ENCODE measurements at places on chromosomes 11 and 22. TPM values are rescaled to one million over a fixed set of nuclear protein-coding genes. Genes with fewer than 3 reads are reported as not detected.

Gene SAA1
- total RNA-seq, result not detected

DNA sequence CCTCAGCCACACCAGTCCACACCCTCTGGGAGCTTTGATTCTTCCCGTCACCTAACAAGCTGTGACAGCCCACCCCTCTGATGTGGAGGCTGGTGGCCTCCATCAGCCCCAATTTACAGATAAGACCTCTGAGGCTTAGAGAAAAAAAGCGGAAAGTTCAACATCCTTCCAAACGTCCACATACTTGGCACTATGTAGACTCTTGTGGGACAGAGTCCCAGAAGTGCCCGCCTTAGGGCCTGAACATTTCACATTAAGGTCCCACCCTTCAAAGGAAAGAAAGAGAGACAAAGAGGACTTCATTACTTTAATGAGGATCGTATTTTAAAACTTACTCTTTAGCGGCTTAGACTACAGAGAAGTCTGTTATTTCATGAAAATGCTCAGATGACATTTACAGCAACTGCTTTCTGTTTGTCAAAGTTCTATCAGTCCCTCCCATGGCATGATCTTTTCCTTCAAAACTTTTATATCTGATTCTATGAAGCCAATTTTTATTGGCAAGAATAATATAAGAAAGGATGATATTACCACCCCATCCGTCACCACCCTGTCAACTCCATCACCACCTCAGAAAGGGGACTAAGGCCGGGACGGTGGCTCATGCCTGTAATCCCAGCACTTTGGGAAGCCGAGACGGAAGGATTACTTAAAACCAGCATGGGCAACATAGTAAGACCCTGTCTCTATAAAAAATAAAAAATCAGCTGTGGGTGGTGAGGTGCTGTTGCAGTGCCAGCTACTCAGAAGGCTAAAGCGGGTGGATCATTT, 15.7 kb upstream of the SCGB1A1 start:
- no peak overlapping the region for H3K4me3 ChIP-seq
- H3K4me1 ChIP-seq, result no peaks in the 10 kb centered on the region
- no peak for DNase-seq

DNA sequence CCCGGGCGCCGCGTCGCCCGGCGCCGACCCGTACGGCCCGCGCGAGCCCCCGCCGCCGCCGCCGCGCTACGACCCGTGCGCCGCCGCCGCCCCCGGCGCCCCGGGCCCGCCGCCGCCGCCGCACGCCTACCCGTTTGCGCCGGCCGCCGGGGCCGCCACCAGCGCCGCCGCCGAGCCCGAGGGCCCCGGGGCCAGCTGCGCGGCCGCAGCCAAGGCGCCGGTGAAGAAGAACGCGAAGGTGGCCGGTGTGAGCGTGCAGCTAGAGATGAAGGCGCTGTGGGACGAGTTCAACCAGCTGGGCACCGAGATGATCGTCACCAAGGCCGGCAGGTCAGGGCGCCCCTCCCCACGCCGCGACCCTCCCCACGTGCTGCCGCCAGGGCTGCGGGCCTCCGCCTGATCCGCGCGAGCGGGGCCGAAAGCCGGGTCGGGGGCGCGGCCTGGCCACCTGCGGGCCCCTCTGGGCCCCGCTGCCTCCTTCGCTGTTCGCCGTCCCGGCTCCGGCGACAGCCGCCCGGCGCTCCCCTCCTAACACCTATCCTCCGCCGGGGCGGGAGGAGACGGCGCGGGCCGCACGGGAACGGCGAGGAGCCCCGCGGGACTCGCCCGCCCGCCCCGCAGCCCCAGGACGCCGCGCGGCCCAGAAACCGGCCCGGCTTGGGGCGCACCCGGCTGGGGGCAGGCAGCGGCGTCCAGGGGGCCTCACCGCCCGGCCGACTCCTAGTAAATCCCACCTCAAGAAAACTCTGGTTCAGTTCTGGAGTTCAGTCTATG, 560 bp downstream of the TBX1 start:
- no peak overlapping the region for H3K4me3 ChIP-seq
- H3K27ac ChIP-seq, result no peak overlapping the region
- no peaks in the 10 kb centered on the region for H3K36me3 ChIP-seq

- no peaks in the 10 kb centered on the region for H3K36me3 ChIP-seq
- no peaks in the 10 kb centered on the region for H3K27me3 ChIP-seq
- no peak overlapping the region for H3K4me3 ChIP-seq
- DNase-seq, result no peak
These were observed 153.4 kb upstream of the CADM1 start for GRCh38 chr11:115657586-115657985.

Gene OR51B5
- total RNA-seq, result not detected

Gene MS4A15
- not detected for total RNA-seq

DNA sequence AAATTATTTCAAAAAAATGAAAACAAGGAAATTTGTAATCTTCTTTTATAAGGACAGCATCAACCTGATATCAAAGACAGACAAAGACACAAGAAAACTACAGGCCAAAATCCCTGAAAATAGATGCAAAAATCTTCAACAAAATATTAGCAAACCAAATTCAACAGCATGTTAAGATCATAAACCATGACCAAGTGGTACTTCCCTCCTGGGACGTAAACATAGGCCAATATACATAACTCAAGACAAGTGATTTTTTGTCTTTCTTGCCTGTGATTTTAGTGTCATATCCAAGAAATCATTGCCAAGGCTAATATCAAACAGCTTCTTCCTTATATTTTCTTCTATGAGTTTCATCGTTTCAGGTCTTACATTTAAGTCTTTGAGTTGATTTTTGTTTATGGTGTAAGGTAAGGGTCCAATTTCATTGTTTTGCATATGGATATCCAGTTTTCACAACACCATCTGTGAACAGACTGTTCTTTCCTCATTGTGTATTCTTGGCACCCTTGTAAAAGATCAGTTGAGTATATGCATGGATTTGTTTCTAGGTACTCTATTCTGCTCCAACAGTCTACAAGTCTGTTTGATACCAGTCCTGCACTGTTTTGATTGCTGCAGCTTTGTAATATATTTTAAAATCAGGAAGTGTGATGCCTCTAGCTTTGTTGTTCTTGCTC, 50.0 kb downstream of the SBF2 start:
- H3K27me3 ChIP-seq, result no peaks in the 10 kb centered on the region
- no peak overlapping the region for H3K4me3 ChIP-seq
- H3K36me3 ChIP-seq, result no peaks in the 10 kb centered on the region

Measured in Karpas-422 (cell line).